Myocyte (in vitro differentiated cells): ENCODE measurements at places on chromosomes 13 and 19.
A peak's percentile ranks its signal among the peaks of the same experiment; 100 is the strongest.

DNA sequence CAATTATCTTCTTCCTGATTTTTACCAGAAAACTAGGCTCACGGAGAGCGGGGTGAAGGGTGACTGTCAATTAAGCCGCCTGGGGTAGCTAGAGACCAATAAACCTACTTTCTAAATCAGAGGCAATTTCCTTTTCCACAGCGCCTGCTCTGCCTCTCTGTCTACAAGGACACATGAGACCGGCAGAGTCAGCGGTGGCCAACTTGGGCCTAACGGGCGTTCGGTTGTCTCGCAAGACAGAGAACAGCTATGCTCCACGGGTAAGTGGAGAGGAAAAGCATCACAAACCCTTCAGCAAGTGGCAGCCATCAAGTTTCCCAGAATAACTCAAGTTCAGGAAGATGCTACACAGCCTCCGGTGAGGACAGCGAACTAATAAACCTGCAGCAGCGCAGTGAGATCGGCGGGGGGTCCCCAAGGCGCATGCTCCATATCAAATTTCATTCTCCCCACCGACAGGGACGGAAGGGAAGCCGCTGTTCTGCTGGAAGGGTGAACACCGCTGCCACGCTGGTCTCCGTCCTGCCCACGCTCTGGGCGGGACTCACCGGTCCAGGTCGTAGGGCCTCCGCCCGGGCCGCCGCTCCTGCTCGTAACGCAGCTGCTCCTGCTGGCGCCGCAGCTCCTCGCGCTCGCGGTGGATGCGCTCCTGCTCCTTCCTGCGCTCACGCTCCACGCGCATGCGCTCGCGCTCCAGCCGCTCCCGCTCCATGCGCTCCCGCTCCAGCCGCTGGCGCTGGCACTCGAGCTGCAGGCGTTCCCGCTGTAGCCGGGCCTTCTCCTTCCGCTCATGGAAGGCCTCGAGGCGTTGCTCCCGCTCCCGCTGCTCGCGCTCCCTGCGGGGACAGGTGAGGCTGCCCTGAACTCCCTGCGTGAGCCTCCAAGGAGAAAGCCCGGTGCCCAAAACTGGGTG is 25.8 kb upstream of the TINCR start:
- no peak for DNase-seq

- DNase-seq, result no peak
Measured at GRCh38 chr13:36530861-36531590, 98.7 kb downstream of the CCNA1 start.

DNA sequence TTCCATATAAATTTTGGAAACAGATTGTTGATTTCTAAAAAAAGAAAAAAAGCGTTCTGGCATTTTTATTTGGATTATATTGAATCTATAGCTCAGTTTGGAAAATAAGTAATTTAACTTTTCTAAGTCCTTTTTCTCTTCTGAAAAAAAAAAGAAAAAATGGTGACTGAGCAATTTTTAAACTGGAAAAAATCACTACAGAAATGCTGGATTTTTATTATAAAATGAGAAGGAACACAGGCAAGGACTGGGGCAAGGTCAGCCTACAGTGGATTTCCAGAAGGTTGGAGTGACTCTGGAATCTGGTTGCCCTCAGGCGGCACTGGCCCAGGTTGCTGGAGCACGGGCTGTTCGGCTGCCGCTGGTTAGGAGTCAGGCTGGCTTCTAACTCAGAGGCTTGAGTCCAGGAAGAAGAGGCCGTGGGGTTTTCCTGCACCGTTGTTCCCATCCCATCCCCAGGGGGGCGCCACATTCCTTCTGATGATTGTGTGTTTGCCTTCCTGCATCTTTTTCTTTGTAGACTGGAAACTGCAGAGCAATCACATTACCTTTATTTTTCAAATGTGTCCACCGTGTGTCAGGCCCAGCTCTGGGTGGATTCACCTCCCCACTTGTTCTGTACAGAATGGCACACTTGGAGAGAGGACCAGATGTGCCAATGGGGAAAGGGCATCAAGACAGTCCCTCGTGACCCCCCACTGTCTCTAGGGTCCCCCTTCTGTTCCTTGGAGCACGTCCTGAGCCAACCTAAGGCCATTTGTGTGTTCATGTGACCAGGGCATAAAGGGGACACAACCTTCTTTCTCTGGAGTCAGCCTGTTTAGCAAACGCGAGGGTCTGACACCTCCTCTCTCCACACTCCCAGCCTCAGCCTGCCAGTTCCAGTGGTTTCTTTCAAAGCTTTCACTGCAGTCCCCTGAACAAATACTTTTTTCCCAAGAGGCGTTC is 44.5 kb upstream of the GTF3A start:
- peak; percentile 58 for DNase-seq

- no peak for DNase-seq
Measured at GRCh38 chr13:44103429-44104196, 223.9 kb downstream of the LACC1 start.

- no peak for DNase-seq
Measured at GRCh38 chr19:55529636-55530234, 7.2 kb downstream of the SBK2 start.

GRCh38 chr13:66348745-66349690 is 881.1 kb downstream of the PCDH9 start:
- no peak for DNase-seq

GRCh38 chr19:4396949-4397783 is 3.2 kb downstream of the SH3GL1 start:
- peak; percentile 75 for DNase-seq

DNA sequence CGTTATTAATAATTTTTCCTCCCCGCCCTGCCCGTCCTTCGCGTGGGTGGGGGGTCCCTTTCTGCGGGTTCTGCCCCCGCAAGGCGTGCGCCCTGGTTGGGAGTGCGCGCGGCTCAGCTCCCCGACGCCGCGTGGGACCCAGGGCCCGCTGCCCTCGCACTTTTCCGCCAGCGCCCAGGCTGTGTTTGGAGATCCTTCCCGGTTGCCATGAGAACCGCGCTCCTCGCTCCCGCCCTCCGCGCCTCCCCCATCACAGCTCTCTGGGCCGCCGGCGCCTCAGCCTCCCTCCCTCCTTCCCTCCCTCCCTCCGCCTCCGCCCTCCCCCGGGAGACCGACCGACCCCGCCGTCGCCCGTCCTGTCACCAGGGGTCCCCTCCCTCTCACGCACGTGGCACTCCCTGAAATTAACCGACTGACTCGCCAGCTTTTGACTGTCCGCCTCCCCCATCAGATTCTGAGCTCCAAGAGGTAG is 2.4 kb upstream of the SSBP4 start:
- DNase-seq, result peak; percentile 71

DNA sequence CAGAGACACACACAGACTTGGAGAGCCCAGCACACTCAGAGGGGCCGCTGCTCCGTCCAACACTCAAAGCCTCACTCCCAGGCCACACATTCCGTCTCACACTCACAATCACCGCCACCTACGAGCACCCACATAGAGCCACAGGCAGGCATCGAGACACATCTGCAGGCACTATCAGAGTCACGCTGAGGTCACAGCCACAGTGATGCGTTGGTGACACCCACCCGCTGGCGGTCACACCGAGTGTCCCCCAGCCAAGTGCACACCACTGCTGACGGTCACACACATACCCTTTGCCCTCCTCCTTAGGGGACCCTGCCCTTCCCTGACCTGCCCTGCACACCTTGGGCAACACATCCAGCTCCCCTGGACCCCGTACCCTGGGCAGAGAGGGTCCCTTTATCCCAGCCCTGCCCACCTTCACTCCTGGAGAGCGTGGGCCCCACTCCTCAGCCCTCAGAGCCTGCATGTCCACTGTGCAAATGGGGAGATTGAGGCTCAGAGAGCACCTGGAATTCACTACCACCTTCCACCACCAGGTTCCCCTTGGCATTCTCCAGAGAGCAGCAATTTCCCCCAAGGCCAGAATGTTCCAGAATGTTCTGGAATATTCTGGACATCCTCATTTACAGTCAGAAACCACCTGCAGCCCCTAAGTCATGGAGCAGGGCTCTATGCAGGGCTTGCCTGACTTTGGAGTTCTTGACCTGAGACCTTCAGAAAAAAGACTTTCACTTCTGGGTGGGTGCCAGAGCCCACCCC is 5.4 kb downstream of the FUT5 start:
- DNase-seq, result no peak

DNA sequence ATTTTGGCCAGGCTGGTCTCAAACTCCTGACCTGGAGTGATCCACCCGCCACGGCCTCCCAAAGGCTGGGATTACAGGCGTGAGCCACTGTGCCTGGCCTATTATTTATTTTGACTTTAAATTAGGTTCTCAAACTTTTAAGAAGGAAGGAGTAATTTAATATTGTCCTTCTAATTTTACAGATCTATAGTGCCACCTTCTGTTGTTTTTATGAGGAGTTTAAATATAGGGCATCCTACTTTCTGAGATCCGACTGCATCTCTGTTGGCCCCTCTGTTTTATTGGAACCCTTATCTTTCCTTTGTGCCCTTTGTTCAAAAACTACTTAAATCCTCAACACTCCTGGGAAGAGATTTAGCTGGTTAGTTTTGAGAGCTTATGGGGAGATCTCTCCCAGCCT is 25.4 kb upstream of the ZMYM5 start:
- peak; percentile 14 for DNase-seq

DNA sequence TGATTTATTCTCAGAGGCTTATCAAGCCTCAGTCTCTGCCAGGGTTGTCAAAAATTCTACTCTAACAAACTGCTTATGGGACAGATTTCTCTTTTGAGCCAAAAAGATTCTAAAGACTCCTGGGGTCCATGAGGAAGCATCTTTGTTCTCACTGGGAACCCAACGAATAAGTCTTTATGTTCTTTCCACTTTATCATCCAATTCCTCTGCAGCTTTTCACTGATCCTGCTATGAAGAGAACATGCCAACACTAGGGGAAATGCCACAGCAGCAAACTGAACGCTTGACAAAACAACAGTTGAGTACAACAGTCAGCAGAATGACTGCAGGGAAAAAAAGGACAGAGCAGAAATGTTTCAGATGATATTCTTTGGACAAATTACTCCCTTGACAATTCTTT is 22.2 kb downstream of the DCLK1 start:
- no peak for DNase-seq

DNA sequence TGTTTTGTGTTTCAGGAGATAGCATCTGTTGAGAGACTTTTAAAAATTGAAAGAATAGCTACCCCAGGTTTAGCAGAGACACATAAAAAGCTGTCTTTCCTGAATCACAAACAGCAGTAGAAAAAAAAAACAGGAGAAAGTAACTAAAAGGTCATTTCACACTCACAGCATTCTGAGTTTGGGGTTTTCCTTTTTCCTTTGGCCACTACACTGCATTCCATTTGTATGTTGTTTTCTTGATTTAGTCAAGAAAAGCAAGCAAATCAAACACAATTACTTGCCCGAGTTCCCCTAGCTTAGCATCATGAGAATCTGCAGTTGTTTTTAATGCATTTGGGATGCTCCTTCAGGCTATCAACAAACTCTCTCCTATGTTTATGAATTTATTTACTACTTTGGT is 161.0 kb downstream of the KCTD12 start:
- peak; percentile 40 for DNase-seq

GRCh38 chr19:33587150-33587549 is 34.6 kb upstream of the CHST8 start:
- no peak for DNase-seq

DNA sequence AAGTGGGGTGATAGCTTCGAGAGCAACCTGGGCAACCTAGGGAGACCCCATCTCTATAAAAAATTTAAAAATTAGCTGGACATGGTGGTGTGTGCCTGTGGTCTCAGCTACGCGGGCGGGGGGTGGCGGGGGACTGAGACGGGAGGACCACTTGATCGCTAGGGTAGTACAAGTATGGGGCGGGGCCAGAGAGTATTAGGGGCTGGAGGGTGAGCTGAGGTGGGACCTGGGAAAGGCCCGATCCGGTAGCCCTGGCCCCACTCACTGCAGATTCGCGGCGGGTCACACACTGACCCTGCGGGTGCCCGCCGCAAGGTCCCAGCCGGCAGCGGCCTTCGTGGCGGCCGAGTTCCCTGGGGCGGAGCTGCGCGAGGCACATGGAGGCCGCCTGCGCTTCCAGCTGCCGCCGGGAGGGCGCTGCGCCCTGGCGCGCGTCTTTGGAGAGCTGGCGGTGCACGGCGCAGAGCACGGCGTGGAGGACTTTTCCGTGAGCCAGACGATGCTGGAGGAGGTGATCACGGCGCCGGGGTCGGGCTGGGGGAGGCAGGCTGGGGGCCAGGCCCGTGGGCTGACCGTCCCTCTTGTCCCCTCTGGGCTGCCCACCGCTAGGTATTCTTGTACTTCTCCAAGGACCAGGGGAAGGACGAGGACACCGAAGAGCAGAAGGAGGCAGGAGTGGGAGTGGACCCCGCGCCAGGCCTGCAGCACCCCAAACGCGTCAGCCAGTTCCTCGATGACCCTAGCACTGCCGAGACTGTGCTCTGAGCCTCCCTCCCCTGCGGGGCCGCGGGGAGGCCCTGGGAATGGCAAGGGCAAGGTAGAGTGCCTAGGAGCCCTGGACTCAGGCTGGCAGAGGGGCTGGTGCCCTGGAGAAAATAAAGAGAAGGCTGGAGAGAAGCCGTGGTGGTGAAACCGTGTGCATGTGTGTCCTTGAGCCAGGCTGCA is 2.0 kb upstream of the ARHGAP45 start:
- no peak for DNase-seq

- peak; percentile 37 for DNase-seq
Measured at GRCh38 chr19:823565-824121, 1.9 kb upstream of the PLPPR3 start.

DNA sequence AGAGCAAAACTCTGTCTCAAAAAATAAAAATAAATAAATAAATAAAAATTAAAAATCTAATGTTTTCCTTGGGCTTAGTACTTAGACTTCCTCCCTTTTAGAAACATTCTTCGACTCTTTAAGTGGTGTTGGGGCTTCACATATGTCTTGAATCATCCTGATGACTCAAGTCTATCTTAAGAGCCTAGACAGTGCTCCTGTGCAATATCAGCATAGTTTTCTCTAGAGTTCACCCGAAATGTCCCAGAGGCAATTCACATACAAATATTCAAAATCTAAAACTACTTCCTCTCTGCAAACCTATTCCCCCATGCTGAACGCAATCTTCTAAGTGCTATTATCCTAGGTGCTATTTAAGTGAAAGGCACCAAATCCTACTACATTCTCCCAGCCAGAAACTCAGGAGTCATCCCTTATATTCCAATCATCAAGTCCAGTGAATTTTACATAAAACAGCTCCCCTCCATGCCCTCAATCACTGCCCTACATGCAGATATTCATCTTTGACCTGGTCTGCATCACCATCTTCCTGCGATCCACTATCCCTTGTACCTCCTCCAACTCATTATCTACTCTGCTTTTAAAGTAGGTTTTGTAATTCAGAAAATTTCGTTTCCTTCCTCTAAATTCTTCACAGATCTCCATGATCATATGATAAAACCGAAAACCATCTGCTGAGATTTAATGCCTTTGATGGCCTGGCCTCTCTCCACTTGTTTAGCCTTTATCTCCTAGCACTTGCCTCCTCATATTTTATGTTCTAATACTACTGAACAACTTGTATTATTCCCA is 102.7 kb downstream of the ELF1 start:
- DNase-seq, result no peak
